Dermis blood vessel endothelial cell (primary cell): ENCODE measurements at places on chromosomes 4 and X.
A peak's percentile ranks its signal among the peaks of the same experiment; 100 is the strongest.

DNA sequence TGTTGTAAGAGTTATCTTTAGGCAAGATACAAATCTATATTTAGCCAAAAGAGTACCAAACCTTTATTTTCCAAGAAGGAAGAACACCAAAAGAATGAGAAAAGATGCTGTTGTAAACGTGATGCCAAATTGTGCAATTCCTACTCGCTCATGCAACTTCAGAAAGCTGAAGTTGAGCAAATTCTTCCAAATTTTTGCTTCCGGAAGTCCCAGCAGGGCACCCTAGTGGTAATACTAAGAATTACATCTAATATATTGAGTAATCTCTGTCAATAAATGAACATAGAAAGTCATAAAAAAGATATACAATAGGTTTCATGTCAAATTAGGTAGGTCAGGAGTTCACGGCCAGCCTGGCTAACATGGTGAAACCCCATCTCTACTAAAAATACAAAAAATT is 36.0 kb upstream of the SMARCAD1 start:
- peak; percentile 5 for DNase-seq

DNA sequence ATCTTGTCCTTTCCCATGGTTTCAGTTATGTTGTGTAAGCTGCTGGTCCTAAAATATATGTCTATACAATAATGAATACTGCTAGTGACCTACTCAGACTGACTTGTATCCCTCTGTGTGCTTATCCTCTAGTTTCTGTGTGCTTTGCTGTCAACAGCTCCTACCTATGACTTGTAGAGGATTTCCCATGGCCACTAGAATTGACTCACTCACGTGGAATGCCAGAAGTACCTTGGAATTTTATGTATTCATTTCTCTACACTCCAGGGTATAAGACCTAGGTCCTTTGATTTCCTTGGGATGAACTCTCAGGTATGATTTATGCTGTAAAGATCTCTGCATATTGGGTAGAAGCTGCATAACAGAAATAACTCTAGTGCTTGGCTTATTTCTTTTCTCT is 279.9 kb upstream of the SLIT2 start:
- peak; percentile 1 for DNase-seq

DNA sequence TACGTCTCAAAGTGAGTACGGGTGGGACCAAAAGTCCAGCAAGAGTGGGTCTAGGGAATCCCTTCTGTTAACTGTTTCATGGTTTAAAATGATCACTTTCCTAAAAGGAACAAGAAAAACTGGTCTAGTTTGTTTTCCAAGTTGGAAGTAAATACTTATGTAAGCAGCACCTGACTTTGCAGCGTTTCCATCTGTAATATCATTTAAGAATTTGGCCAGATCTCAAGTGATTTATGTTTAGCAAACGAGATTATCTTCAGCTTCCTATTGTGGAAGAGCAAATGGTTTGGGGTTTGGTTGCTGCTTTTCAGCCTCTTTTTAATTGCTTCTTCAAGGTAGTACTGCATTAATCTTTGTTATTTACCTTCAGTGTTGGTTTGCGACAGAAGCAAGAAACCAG is 50.4 kb downstream of the FHIP1A start:
- DNase-seq = no peak

GRCh38 chr4:5887011-5887360 is 5.9 kb downstream of the CRMP1 start:
- no peak for DNase-seq

GRCh38 chrX:53442322-53442631 is 8.1 kb upstream of the HSD17B10 start:
- no peak for DNase-seq

- no peak for DNase-seq
Observed at GRCh38 chr4:55982976-55983375, 34.2 kb downstream of the CEP135 start.

GRCh38 chr4:70895405-70895804 is 6.8 kb upstream of the MOB1B start:
- DNase-seq = no peak

GRCh38 chr4:51842167-51842553 is 793 bp upstream of the DCUN1D4 start:
- no peak for DNase-seq

DNA sequence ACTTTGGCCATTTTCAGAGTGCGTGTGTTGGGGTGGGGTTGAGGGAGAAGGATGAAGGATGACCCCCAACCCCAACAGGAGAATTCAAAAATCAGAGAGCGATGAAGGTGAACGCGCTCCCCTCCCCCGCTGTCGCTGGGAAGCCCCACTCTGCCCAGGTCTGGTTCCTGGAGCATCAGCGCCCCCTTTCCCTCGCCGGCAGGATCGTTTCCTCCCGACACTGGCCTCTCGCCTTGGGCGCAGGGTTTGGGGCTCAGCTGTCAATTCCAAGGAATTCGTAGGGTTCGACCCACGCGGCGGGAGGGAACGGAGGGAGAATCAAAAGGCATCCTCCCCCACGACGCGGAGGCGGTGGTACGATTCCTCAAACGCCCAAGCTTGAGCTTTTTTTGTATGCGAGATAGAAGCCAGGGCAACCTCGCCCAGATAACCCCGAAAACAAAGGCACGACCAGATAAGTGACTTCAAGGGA is 1.0 kb upstream of the PDGFRA start:
- DNase-seq = peak; percentile 81

- no peak for DNase-seq
Observed at GRCh38 chr4:39893693-39894072, 84.0 kb downstream of the PDS5A start.

DNA sequence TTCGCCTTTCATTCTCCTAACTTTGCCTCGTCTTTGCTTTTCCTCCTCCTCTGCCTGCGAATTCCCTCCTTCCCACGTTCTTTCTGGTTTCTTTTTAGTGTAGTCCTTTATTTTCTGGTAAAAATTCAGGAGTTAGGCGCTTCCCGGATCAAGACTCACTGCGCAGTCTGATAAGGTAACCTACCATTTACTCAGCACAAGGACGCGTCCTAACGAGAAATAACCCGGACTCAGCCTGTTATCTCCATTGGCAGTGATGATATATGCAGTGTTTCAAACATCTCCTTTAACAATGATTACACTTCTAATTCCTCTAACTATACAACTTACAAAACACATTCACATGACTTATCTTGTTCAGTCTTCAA is 357 bp upstream of the ETNPPL start:
- peak; percentile 9 for DNase-seq

GRCh38 chr4:5212255-5213013 is 161.2 kb downstream of the STK32B start:
- DNase-seq = no peak

- no peak for DNase-seq
Observed at GRCh38 chr4:117577686-117578311, 456.5 kb upstream of the NDST3 start.

DNA sequence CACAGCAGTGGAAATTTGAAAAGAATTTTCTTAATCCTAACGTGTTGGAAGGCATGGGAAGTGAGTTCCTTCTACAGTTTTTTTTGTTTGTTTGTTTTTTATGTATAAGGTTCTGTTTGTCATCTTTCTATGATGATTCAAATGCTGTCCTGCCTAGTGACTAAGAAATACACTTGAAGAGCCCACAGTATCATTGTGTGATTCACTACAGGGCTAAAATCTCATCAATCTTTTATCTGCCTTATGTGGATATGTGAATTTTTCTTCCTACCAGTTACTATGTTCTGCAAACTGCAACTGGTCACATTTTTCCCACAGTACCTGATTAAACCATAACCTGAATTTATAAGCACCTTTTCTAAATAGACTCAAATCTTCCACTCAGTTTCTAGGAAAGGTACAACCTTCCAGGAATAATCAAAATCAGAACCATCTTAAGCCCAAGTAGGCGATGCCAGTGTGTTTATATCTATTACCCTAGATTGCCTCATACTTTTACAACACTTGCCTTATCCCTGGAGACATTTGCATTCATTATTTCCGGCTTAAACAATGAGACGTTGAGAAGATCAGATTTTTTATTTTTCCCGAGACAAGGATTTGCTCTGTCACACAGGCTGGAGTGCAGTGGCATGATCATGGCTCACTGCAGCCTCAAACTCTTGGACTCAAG is 214.6 kb upstream of the GALNT7 start:
- no peak for DNase-seq

DNA sequence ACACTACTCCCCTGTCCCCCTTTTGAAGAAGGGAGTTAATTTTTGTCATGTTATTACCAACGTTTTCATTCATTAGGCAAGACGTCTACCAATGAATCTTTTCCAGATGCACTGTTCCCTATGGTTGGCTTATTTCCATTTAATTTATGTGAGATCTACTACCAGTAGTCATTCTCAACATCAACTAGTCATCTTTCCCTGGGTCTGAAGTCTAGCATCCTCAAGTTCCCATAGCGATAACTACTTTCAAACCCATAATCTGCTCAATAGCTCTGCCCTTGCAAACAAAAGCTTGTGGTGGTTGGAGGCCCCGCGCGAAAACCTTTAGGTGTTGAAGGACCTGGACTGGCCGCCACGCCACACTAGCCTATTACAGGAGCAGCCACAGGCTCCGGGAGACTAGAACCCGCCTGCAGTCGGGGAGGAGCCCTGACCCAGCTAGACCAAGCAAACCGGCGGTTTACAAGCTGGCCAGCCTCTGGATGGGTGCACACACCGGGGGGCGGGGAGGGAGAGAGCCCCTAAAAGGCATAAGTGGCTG is 746 bp downstream of the PPAT start:
- peak; percentile 74 for DNase-seq

DNA sequence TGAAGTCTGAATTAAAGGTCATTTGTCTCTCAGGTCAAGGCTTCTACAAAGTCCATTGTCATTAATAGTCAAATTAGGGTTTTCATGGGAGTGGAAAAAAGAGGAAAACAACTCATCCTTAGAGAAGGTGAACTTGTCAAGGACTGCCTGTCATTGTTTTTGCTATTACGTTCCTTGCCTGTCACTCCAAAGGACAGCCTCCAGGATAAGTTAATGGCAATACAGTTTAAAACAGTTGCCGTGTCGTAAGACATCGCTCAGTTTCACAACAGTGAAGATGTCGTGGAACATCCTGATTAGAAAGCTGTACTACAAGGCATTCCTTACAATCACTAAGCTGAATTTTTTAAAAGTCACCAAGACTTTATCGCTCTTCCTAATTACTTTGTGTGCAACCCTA is 466.8 kb upstream of the SMIM31 start:
- no peak for DNase-seq

- peak; percentile 74 for DNase-seq
Observed at GRCh38 chr4:7854697-7855370, 84.8 kb downstream of the AFAP1 start.

- DNase-seq = no peak
Observed at GRCh38 chr4:185357211-185357610, 38.5 kb downstream of the LRP2BP start.

DNA sequence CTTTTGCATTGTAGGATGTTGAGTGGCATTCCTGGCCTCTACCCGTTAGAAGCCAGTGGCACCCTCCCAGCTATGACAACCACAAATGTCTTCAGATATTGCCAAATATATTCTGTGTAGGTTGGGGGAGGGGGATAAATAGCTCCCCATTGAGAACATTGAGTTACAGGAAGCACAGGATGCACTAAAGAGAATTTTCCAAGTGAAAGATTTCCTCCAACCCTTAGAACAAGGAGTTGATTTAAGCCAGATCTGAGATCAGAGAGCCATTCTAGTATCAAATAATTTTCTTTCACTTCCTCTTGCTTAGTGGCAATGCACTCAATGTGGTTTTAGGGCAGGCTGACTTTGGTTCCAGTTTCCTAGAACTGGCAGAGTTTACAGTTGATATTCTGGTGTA is 436.6 kb downstream of the C4orf33 start:
- peak; percentile 46 for DNase-seq

GRCh38 chrX:2829469-2830246 is 928 bp downstream of the GYG2 start:
- no peak for DNase-seq

DNA sequence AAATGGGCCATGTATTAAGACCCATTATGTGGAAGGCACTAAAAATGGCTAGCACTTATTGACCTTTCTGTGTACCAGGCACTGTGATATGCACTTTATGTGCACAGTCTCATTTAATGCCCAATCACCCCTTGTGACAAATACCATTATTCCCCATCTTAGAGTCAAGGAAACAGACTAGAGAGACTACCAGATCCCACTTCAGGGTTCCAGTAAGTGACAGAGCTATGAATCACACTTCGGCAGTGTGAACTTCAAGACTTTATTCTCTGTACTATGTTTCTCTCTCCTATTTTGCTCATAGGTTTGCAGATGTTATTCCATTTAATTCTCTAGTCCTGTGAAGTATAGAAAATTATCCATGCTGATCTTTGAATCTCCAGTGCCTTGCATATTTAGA is 107.0 kb downstream of the NFKB1 start:
- DNase-seq = no peak

GRCh38 chrX:44002567-44002966 is 29.4 kb upstream of the NDP start:
- no peak for DNase-seq

- DNase-seq = peak; percentile 71
Observed at GRCh38 chr4:7192252-7193029, at the start of gene SORCS2. SORCS2 (plus strand) TSS chr4:7192538.

DNA sequence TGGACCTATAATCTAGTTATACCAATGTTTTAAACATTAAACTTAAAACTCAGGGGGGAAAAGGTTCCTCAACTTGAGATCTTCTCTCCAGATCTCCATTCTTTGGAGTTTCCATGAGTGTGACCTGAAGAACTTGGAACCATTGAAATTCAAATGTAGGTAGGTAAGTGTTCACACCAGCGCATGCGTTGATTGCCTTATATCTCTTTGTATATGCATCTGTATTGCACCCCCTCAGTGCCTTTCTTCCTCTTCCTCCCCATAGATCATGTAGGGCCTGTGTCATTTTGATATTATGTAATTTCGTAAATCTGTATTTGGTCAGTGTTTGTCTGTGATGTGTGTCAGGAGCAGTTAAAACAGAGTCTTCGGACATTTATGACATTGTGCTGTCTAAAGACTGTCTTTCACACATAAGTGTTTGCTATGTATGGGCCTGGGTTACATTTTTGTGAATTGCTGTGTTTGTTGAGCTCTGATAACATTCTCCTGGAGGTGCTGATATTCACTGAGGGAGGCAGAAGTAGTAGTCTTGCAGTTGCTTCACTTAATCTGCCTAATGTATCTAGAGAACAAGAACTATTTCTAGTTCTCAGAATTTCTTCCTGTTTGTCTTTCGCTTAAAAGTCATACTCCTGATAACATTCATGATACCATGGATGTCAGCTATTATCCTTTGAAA is 126.3 kb downstream of the RAP1GDS1 start:
- no peak for DNase-seq

DNA sequence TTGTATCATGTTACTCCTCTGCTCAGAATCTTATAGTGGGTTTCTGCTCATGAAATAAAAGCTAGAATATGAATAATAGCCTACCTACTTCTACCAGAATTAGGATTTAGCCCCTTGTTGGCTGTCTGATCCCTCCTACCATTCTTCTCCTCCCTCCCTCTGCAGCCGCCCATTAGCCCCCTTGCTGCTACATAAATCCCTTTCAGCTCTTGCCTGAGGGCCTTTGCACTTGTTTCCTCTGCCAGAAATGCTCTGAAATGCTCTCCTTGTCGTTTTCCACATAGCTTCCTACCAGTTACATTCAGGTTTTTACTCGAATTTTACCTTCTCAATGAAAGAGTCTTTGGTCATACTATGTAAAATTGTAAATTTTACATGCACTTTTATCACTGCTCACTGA is 159.2 kb downstream of the ADGRL3 start:
- no peak for DNase-seq
